ENCODE measurements at places on chromosomes 3 and 15.

DNA sequence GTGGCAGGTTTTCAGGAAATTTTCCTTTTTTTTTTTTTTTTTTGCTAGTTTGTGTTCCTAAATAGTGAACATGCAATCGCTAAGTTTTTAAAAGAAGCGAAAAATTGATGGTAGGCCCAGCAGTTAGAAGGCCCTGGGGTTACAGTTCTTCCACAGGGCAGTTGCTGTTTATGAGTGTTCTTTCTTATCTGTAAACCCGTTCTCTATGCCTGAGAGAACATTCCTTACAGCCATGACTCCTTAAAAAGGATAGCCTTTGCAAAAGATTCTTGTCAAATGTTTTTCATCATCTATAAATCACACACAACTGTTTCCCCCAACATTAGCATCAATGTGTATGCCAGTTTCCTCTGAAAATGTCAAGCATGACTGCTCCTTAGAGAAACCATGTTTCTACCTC lies 23.8 kb upstream of the MYZAP start:
- no peaks in the 10 kb centered on the region for H3K36me3 ChIP-seq
- peaks cover 19% of the 10 kb centered on the region for H3K4me1 ChIP-seq
- H3K27me3 ChIP-seq: peaks cover 15% of the 10 kb centered on the region
- no peak overlapping the region for H3K27ac ChIP-seq

DNA sequence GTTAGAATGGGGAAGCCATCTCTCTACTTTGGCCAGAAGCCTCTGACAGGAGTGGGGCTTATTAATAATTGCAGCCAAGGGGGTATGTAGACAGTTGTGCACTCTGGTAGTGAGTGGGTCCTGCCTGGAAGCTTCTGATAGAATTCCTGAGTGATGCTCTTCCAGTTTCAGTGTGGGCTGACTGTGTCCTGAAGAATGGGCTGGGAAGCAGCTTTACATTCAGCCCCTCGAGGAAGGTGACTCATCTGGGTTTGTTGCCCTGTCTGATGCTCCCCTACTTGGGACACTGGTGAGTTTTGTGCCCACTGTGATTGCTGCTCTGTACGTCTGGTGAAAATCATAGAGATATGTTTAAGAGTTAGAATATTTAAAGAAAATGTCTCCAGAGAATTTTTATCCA lies 444.7 kb upstream of the RBMS3 start:
- H3K27me3 ChIP-seq: no peaks in the 10 kb centered on the region
- H3K4me3 ChIP-seq: no peak overlapping the region

- DNase-seq: no peak
- peaks cover 100% of the 10 kb centered on the region for H3K4me1 ChIP-seq
- H3K36me3 ChIP-seq: peaks cover 61% of the 10 kb centered on the region
- H3K27ac ChIP-seq: peak overlapping the region; percentile 87
- no peaks in the 10 kb centered on the region for H3K27me3 ChIP-seq
- H3K4me3 ChIP-seq: peak overlapping the region; percentile 12
Observed at GRCh38 chr15:67093504-67093862, 28.1 kb downstream of the SMAD3 start.

- no peaks in the 10 kb centered on the region for H3K27me3 ChIP-seq
- H3K4me1 ChIP-seq: no peaks in the 10 kb centered on the region
- no peak for DNase-seq
Observed at GRCh38 chr15:33910741-33911140, 57.6 kb upstream of the CHRM5 start.

- H3K4me1 ChIP-seq: peaks cover 17% of the 10 kb centered on the region
- peaks cover 25% of the 10 kb centered on the region for H3K36me3 ChIP-seq
- peak overlapping the region; percentile 18 for H3K27ac ChIP-seq
Observed at GRCh38 chr3:37286569-37286968, 112.2 kb upstream of the LRRFIP2 start.

GRCh38 chr3:159831466-159831865 lies 157.2 kb upstream of the IL12A start:
- H3K4me3 ChIP-seq: no peak overlapping the region
- no peaks in the 10 kb centered on the region for H3K4me1 ChIP-seq
- H3K27me3 ChIP-seq: peaks cover 5% of the 10 kb centered on the region
- no peak for DNase-seq
- H3K27ac ChIP-seq: no peak overlapping the region

DNA sequence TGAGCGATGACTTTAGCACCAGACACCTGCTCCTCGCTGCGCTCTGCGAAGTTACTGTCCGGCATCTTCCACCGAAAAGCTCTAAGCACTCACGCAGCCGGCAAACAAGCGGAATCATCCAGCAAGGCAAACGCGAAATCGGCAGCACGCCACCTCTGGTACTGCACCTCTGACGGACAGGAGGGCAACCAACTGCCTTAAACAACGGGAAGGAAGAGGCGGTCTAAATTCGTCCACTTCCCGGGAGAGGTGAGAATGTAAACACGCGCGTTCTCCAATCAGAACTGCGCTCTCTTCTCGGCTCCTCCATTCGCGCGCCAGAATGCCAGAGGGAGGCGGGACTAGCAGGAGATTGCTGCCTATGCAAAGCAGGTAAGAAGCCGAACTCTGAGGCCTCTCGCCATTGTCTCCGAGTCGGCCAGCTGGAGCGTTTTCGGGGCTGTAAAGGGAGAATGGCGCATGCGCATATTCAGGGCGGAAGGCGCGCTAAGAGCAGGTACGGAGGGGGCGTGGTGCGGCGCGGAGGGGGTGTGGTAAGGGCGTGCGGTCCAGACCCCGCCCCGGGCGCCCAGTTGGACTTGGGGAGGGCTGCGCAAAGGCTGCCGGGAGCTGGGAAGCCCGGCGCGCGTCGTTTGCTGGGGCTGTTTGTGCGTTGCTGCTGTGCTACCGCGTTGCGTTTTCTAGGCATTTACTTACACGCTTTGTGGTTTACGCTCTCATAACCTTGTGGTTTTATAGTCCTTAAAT lies at the start of the genes BTD and HACL1:
BTD (plus strand) TSS at position 347 of the 747 bp plus-strand sequence. CDS start 33,695 bp downstream, outside the sequence.
HACL1 (minus strand) TSS at position 171 of the 747 bp plus-strand sequence; CDS start at position 65, 106 bp downstream.
- H3K4me1 ChIP-seq: peaks cover 51% of the 10 kb centered on the region
- peak within 1 kb of the TSS; percentile 99 for H3K27ac ChIP-seq
- peak within 1 kb of the TSS; percentile 99 for H3K4me3 ChIP-seq
- H3K27me3 ChIP-seq: no peaks in the 10 kb centered on the region
- H3K36me3 ChIP-seq: peaks cover 26% of the 10 kb centered on the region

DNA sequence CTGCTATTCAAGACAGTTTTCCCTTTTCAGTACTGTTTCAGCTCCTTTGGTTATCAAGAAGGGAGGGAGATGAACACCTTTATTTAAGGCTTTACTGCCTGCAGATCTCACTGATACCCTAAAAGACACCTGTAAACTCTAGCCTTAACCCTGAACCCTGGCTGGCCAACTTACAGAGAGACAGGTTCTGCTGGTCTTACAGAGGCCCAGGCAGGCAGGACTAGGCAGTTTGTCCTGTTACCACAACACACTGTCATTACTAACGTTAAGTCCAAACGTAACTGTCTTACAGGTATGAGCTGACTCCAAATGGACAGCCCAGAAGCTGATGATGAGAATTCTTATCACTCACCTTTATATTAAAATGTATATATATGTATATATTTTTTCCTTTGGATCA lies 42.1 kb downstream of the ESYT3 start:
- DNase-seq: no peak
- no peak overlapping the region for H3K27ac ChIP-seq
- no peaks in the 10 kb centered on the region for H3K4me1 ChIP-seq
- H3K4me3 ChIP-seq: no peak overlapping the region
- no peaks in the 10 kb centered on the region for H3K36me3 ChIP-seq

DNA sequence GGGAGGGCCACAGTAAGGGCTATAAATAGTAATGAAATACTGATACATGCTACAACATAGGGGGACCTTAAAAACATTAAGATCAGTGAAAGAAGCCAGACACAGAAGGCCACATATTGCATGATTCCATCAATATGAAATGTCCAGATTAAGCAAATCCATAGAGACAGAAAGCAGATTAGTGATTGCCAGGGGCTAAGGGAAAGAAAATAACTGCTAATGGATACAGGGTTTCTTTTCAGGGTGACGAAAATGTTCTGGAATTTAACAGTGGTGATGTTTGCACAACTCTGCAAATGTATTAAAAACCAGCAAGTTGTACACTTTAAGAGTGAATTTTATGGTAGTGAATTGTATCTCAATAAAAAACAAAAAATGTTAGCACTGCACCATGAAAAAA lies 37.0 kb downstream of the PIK3R4 start:
- H3K4me3 ChIP-seq: no peak overlapping the region
- H3K4me1 ChIP-seq: peaks cover 6% of the 10 kb centered on the region
- H3K36me3 ChIP-seq: peaks cover 22% of the 10 kb centered on the region

- H3K27me3 ChIP-seq: no peaks in the 10 kb centered on the region
- no peak overlapping the region for H3K4me3 ChIP-seq
- no peaks in the 10 kb centered on the region for H3K36me3 ChIP-seq
- H3K27ac ChIP-seq: no peak overlapping the region
Observed at GRCh38 chr3:64802460-64802859, 114.7 kb upstream of the ADAMTS9 start.

- H3K36me3 ChIP-seq: no peaks in the 10 kb centered on the region
- no peak overlapping the region for H3K4me3 ChIP-seq
- H3K27me3 ChIP-seq: peaks cover 12% of the 10 kb centered on the region
- no peak overlapping the region for H3K27ac ChIP-seq
- no peaks in the 10 kb centered on the region for H3K4me1 ChIP-seq
Observed at GRCh38 chr15:80766275-80766674, 12.9 kb upstream of the CEMIP start.

- H3K4me3 ChIP-seq: no peak overlapping the region
- H3K4me1 ChIP-seq: no peaks in the 10 kb centered on the region
- no peak for DNase-seq
- no peaks in the 10 kb centered on the region for H3K36me3 ChIP-seq
- H3K27ac ChIP-seq: no peak overlapping the region
Observed at GRCh38 chr3:169404520-169404890, 259.0 kb downstream of the MECOM start.

DNA sequence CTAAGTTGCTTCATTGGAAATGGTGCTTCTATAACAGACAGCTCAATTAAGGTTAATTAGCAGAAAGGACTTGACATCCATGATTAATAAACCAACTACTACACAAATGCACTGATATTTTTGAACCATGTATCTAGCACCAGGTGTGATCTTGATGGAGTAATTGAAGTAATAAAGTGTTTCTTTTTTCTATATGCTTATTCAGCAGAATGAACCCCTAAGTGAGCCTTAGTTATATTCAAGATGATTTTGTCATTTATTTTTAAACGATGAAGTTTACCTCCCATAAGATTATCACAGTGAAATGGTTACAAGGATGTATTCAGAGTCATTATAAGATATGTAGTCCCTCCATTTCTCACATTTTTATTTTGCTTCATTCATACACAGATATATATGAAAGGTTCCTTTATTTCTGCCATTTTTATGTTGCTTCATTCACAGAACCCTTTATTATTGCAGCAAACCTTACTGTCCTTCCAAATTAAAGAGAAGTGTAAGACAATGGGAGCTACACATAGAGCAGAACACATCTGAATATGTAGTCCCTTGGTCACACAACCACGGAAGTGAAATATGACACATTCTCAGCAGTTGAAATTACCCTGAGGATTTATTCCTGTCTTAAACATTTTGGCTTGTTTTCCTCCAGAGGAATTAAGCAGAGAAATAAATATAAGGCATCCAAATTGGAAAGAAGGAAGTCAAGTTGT lies 295.0 kb downstream of the RAP2B start:
- no peaks in the 10 kb centered on the region for H3K27me3 ChIP-seq
- no peaks in the 10 kb centered on the region for H3K36me3 ChIP-seq
- no peak overlapping the region for H3K4me3 ChIP-seq
- H3K27ac ChIP-seq: no peak overlapping the region
- no peak for DNase-seq
